Activated CD4-positive, alpha-beta T cell treated with anti-CD3 and anti-CD28 coated beads, Interleukin-2, amount 50 U/mL, for 4 hours (primary cell): ENCODE measurements at places on chromosomes 5 and 9.

- no peak for DNase-seq
These were observed 38.4 kb upstream of the RXRA start for GRCh38 chr9:134287591-134288491.

- DNase-seq, result no peak
These were observed 412.9 kb downstream of the GADD45G start for GRCh38 chr9:90017679-90018078.

- DNase-seq, result no peak
These were observed 59.4 kb downstream of the ANXA1 start for GRCh38 chr9:73210886-73211666.

GRCh38 chr9:111186021-111186530 is 143.9 kb downstream of the OR2K2 start:
- DNase-seq, result no peak

- no peak for DNase-seq
These were observed 121.0 kb downstream of the NREP start for GRCh38 chr5:111635916-111636570.

DNA sequence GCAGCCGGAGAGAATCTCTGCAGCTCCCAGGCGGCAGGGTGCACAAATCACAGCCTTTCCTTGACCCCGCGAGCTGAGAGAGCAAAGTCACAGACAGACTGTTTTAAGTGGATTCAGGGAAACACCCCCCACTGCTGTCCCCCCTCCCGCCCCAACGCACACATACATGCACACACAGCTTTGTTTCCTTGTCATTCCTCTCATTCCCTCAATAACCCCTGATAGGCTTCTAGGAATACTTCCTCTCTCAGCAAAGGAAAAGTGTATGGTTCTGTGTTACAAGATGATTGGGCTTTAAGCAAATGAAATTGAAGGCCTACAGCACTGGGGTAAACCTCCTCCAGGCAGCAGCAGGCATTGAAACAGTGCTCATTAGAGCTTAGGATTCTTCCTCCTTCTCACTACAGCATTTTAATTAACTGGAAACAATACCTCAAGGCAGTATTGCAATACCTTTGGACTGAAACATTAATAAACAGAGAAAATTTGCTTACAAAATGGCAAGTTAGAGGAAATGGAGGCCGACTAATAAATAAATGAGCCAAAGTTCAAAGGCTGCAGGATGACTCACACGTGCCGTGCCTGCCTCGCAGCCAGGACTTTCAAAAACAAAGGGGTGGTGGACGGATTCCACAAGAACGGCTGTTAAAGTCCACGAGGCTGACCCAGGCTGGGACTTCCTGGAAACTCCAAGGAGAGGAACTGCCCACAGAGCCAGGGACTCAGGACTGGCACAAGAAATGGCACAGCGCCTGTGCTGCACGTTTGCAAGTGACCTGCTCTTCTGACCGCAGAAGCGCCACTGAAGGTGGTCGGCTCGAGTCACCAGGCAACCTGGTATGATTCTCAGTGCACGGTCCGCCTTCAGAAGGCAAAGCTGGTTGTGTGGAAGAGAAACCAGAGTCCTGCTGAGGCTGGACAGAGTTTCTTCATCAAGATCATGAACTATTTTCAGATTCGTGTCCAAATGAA is 236.2 kb downstream of the SYK start:
- DNase-seq, result no peak

- no peak for DNase-seq
These were observed 12.4 kb downstream of the LHX3 start for GRCh38 chr9:136192289-136193126.

GRCh38 chr5:108681079-108681921 is 66.4 kb upstream of the FER start:
- no peak for DNase-seq

DNA sequence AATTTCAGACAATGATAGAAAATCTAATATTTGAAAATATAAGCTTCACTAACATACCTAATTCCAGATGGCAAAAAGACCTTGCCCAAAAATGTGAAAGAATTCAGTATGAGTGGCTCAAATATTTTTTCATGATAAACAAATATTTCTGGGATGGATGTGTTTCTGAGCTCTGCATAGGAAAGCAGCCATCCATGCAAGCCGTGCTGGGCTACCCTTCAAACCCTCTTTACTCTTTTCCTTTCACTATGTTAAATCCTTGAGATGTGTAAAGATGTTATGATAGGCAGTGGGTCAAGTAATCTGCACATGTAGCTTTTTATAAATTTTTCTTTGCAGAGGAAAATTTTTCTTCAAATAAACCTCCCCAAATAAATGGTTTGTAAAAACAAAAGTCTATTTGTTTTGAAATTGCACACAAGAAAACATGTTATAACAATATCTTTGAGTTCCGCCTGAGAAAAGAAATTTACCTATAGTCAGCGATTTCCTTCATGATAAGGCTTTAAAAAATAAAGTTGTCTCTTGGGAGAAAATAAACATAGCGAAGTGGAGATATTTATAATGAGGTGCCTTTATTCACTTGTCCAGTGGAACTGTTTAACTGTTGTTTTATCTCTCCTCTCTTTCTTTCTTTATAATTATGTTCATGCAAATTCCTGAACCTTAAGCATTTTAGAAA is 154.3 kb upstream of the PITX1 start:
- DNase-seq, result no peak

DNA sequence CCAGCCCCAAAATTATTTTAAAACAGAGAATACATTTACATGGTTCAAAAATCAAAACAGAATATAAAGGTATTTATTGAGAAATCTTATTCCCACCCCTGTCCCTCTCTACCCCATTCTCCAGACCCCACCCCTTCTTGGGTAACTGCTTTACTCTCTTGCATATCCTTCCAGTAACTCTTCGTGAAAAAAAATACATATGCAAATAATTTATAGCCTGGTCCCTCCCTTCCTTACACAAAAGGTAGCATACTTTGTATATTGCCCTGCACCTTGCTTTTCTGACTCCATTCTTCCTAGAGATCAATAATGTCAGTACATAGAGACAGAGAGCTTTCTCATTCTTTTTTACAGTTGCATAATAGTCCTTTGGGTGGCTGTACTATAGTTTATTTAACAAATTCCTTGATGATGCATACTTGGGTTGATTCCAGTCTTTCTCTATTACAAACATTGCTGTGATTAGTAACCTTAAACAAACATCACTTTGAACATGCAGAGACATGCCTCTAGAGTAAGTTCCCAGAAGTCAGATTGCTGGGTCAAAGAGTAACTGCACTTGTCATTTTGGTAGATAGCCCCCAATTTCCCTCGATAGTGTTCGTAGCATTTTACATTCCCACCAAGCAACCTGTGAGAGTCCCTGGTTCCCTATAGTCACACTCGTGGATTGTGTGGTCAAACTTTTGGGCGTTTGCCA is 47.9 kb downstream of the STOM start:
- DNase-seq, result no peak

- no peak for DNase-seq
These were observed 211.0 kb downstream of the OSTF1 start for GRCh38 chr9:75299324-75299723.

DNA sequence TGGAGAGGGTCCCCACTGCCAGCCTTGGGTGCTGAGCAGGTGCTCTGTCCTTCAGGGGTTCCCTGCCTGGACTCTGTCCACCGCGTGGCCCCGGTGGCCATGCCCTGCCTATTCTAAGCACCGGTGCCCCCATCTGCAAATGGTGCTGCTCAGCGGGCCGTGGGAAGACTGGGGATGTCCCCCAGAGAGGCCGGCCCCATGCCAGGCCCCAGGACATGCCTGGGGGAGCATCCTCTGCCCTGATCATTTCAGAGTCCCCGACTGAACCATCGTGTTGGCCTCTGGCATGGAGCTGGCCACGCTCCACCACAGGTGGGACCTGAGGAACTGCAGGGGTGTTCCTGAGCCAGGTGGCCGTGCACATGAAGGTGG is 64.7 kb downstream of the RXRA start:
- no peak for DNase-seq

DNA sequence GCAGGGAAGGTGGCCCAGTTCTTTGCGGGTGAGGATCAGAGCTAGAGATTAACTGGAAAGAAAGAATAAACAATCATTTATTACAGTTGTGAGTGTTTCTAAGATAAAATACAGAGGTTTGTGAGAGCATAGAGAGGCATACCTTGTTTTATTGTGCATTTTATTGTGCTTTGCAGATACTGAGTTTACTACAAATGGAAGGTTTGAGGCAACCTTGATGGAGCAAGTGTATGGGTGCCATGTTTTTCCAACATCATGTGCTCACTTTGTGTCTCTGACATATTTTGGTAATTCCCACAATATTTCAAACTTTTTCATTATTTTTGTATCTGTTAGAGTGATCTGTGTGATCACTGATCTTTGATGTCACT is 715 bp upstream of the C5orf34 start:
- no peak for DNase-seq

- no peak for DNase-seq
These were observed 266.1 kb downstream of the GRIA1 start for GRCh38 chr5:153756540-153756939.

- DNase-seq, result no peak
These were observed 126.8 kb downstream of the STK32A start for GRCh38 chr5:147361441-147362175.

DNA sequence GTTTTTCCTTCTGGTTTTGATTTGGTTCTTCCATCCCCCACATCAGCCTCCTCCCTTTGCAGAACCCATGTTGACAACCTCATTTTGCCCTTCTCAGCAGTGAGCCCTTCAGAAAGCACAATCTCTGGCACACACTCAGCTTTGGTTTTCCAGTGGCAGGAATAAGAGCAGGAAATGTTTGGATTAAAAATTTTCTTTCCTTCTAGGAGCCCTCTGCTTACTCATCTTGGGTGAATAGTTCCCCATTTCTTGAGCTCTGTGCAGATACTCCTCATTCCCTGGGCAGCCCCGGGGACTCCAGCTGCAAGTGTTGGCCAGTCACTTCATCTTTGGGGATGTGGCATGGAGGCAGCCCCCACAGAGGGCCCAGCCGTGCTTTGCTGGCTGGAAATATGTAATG is 170.5 kb downstream of the NR3C1 start:
- DNase-seq, result no peak

DNA sequence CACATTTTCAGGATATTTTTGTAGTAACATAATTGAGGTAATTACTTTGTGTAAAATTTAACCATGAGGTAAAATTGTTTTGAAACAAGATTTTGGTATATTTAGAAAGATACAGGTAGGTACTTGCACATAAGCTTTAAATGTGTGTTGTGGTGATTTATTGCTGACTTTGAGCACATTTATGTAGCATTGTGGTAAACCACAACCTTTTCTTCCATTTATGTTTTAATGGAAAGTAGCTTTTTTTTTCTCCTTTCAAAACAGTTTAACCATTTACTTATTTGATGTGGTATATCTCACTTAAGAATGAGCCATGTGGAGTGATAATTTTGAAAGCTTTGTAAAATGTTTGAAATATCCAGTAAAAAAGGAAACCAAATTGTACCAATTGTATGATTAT is 35.6 kb downstream of the FCHO2 start:
- no peak for DNase-seq

- DNase-seq, result no peak
These were observed 1248.2 kb upstream of the CDH9 start for GRCh38 chr5:28286566-28286965.

DNA sequence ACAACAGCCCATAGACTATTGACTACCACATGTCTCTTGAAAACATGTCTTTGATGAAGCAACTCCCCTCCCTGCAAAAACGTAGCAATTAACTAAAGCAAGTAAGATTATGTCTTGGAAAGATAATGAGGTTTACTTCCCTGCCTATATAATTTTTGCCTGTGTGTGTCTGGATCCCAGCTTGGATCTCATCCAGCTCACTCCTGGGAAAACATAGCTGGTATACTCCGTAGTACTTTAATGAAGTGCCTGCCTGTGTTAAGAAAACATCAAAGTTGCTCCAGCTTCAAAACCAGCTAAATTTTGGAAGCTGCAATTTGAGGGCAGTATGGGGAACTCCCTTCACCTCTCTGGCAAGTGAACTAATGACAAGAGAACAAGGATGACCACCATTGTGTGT is 182.6 kb upstream of the C9orf72 start:
- no peak for DNase-seq

- no peak for DNase-seq
These were observed 6.3 kb downstream of the PDCD1LG2 start for GRCh38 chr9:5516453-5517220.

- DNase-seq, result no peak
These were observed 264.3 kb upstream of the PANK3 start for GRCh38 chr5:168843277-168844015.

DNA sequence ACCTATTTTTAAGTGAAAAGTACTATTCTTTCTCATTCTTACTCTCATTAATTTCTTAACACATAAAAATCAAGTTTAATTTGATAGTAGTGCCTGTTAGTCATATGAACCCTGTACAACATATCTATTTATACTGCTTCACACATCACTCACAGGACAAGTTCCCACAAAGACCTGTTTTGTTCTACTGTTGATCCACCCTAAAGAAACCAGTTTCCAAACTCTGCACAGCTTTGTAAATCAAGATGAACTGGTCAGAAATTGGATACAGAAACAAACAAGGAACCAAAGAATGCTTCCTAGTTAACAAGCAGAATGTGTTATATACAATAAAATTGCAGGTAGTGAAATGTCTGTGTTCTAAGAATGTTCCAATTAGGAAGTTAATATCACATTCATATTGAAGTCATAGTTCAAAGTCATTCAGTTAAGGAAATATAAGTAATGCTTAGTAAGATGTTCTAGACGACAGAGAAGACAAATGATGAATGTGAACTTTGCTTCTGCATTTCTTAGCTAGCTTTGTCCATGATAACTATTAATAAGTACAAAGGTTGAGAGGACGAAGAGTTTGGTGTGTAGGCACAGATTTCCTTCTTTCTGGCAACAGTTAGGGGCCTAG is 33.4 kb downstream of the C9orf85 start:
- DNase-seq, result no peak

DNA sequence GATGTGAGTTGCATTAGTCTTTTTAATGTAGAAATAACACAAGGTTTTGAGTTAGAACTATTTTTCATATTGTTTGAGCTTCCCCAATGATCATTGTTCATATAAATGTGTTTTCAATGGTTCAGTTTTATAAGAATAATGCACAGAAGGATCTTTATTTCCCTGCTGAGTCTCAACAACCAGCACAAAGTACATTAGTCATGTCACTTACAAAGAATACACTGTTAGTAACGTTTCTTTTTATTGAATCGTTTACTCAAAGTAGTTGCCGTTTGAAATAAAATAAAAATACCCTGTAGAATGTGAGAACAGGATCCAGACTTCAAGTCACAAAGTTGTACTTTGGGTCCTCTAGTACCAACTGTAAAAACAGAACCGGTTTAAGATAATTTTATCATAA is 41.5 kb downstream of the ERCC8 start:
- no peak for DNase-seq

- DNase-seq, result no peak
These were observed 211.9 kb upstream of the PAPPA start for GRCh38 chr9:115941561-115942315.

- no peak for DNase-seq
These were observed 588 bp upstream of the PLPP1 start for GRCh38 chr5:55535199-55535905.

- no peak for DNase-seq
These were observed 427 bp downstream of the RBM27 start for GRCh38 chr5:146203872-146204192.

GRCh38 chr5:155085282-155085989 is 71.9 kb downstream of the KIF4B start:
- no peak for DNase-seq

GRCh38 chr9:129726322-129727160 is 26.3 kb downstream of the PTGES start:
- DNase-seq, result peak; percentile 41
